ENCODE measurements at places on chromosomes 6 and 20.

- no peak for DNase-seq
Observed at GRCh38 chr6:93790981-93791380, 371.6 kb upstream of the EPHA7 start.

GRCh38 chr6:97914912-97915311 is 631.9 kb upstream of the MMS22L start:
- no peak for DNase-seq

- no peak for DNase-seq
Observed at GRCh38 chr20:25695532-25696370, 902 bp downstream of the ZNF337 start.

GRCh38 chr6:17292600-17293133 is 11.5 kb downstream of the RBM24 start:
- no peak for DNase-seq

- no peak for DNase-seq
Observed at GRCh38 chr6:24864343-24864742, 65.6 kb upstream of the ARMH2 start.

DNA sequence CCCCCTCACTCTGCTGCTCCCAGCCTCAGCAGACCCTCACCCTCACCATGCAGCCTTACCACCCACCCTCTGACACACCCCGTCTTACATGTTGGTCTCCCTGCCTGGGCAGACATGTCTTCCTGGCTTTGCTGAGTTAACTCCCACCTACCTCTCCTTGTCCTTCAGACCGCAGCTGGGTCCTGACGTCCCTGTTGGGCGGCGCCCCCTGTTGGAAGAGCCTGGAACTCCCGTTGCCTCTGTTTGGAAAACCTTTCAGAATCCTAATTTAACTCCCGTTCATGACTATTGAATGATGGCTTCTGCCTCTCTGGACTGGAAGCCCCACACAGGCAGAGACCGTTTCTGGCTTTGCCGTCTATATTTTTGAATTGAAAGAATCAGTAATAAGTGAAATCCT is 245.1 kb downstream of the MYLK4 start:
- DNase-seq, result no peak

DNA sequence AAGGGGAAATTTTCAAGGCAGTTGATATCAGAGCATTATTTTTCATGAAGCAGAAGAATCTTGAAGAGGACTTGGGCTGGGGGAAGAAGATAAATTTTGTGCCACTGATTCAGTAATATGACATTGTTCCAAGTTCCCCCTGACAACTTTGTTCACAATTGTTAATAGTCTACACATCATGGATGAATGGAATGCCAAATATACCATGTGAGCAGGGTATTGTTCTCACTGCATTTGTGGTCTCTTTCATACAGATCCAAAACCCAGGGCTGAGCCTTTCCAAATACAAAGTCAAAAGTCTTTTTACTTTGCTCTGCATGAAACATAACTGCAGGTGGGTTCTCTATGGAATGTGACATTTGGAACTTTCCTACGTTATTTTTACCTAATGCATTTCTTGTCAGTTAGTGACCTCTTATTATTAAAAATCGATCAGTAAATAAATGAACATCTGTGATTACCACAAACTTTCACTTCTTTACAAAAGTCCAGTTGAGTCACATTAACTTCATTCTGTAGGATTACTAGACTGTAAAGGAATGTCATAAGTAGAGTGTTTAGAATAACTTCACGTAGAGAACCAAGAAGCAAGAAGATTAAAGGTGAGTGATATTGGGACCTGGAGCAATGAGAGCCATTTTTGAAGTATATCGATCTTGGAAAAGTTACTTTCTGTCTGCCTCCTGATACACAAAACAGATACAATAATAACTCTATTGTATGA is 100.9 kb downstream of the RCAN2 start:
- no peak for DNase-seq

- no peak for DNase-seq
Observed at GRCh38 chr6:21933351-21933750, 339.8 kb downstream of the SOX4 start.

- no peak for DNase-seq
Observed at GRCh38 chr6:133954657-133955576, 1.9 kb downstream of the TBPL1 start.

DNA sequence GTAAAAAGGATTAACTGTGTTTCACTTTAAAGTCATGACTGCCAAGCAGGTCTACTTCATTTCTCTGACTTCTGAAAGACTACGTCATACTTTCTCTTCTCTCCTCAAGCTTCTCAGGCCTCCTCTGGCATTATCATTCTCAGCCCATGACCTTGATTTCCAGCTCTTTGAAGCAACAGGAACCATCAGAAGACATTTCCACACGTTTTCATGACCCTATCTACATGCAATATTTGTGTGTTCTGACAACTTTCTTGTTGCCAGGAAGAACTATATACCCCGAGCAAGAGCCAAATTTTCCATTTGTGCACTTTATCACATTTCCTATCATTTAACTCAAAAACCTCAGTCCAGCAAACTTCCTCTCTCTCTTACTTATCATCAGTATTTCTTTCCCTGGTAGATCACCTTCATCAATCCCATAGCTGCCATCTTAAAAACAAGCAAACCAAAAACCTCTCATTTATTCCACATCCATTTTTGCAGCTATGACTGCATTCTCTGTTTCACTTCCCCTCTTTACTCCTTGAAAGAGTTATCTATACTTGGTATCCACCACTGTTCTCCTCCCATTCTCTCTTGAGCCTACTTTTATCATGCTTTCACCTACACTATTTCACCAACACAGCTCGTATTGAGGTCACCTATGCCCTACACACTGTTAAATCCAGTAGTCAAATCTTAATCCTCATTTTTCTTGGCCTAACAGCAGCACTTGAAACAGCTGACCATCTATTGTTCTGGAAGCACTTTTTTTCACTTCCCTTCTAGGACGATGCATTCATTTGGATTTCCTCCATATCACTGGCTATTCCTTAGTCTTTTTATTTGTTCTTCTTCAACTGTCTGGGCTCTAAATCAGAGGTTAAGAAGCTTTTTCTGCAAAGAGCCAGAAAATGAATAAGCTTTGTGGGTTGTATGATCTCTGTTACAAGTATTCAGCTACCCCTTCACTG is 47.1 kb downstream of the STX7 start:
- DNase-seq, result no peak

DNA sequence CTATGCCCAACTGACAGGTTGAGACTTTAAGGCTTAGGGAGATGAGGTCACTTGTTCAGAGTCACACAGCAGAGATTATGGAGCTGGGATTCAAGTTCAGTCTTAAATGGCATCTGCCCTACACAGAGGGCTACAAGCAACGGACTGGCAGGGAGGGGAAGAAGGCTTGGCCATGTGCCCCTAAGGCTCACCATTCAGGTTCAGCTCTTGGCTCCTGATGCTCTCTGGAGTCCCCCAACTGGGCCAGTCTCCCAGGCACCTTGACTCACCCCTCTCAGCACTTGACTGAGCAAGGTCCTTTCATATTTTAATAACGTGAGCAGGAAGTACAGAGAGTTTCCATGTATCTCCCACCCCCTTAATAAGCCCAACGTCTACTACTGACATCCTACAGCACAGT is 71.4 kb upstream of the MAFB start:
- DNase-seq, result no peak

- DNase-seq, result no peak
Observed at GRCh38 chr20:38873050-38873581, 53.1 kb upstream of the FAM83D start.

GRCh38 chr6:138863321-138863720 is 67.4 kb downstream of the ECT2L start:
- DNase-seq, result no peak

GRCh38 chr6:89034586-89035251 is 45.8 kb upstream of the PNRC1 start:
- no peak for DNase-seq

DNA sequence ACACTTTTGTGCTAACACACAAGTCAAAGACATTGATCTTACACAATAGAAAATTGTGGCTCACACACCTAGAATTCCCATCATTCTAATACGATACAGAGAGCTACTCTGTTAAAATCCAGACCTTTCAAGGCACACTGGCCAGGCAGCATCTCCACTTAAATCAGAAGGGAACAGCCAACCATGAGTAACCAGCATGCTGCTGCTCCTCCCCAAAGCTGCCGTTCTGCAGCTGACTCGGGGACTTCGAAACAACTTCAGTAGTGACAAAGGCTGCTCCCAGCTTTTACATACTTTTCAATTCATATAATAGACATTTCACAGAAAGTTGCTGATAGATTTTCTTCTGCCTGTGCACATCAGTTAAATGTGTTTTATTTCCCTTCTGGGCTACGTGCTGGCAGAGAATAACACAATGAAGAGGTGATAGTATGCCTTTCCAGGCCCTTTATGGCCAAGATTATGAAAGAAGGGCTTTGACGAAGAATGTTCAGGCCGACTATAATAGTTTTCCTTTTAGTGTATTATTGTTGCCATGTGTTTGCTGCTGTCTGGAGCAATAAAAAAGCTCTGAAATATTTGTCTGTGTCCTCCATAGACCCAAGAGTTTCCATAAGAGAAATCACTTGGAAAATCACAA is 159.0 kb downstream of the GMDS start:
- DNase-seq, result no peak

- peak; percentile 14 for DNase-seq
Observed at GRCh38 chr6:34152042-34152524, 6.2 kb upstream of the GRM4 start.

GRCh38 chr6:75608956-75609533 is 7.4 kb downstream of the SENP6 start:
- DNase-seq, result no peak

GRCh38 chr20:47063407-47063806 is 168.8 kb downstream of the EYA2 start:
- no peak for DNase-seq

DNA sequence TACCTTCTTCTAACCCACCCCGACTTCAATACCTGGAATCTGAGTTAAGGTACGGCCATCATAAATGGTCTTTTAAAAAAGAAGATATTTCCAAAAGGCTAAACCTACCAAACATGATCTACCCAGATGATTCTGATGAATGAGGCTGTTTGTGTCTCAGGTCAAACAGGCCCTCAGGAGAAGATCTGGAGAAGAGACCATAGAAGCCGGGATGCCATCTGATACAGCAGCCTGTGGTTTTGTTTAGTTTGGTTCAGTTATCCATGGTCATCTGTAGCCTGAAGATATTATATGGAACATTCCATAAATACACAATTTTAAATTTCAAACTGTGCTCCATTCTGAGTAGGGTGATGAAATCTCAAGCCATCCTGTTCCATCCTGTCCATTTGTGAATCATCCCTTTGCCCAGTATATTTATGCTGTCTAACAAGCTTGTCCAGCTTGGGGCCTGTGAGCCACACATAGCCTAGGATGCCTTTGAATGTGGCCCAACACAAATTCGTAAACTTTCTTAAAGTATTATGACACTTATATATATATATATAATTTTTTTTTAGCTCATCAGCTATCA is 4.0 kb upstream of the CAP2 start:
- no peak for DNase-seq

DNA sequence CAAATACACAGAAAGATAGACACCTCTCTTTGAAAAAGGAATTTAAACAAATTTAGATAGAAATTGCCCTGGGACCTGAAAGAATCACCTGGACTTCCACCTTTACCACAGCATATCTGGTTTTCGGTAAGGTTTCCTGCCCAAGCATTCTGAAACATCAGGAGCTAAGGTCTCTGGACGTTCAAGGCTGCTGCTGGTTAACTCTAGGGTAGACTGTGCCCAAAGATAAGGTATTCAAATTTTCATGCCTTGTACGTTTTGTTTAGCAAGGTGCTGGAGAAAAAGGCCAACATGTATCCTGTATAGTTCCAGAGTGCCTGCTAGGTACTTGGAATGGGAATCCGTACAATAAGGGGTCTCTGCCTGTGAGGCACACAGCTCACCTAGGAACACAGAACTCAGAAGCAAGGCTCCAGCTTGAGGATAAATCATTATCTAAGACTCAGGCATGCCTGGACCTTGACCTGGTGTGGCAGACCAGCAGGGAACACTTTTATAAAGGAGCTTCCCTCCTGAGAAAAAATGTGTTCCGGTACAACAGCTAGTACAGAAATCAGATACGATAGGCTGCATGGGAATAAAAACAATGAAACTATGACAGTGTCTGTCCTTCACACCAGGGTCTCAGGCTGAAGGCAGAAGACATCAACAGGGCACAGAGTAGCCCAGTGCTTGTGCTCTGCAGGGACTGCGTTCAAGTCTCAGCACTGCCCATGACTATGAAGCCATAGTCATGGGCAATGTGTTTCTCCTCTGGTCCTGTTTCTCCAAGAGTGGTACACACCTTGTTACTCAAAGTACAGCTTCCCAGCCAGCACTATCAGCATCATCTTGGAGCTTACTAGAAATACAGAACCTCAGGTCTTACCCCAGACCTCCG is 70.4 kb downstream of the METTL24 start:
- no peak for DNase-seq

DNA sequence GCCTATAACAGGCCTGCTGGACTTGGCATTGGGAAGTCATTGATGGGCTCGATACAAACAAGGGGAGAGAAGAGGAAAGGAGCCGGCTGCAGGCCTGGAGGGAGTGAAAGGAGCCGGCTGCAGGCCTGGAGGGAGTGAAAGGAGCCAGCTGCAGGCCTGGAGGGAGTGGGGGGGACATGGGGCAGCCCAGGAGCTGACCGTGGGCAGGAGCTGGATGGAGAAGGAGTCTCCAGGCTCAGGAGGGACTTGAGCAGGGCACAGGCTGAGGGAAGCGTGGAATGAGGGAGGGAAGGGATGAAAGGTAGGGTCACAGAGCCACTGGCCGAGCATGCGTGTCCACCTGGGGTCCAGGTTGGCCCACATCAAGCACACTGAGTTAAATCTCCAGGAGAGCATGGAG is 32.0 kb downstream of the RPP40 start:
- DNase-seq, result no peak

DNA sequence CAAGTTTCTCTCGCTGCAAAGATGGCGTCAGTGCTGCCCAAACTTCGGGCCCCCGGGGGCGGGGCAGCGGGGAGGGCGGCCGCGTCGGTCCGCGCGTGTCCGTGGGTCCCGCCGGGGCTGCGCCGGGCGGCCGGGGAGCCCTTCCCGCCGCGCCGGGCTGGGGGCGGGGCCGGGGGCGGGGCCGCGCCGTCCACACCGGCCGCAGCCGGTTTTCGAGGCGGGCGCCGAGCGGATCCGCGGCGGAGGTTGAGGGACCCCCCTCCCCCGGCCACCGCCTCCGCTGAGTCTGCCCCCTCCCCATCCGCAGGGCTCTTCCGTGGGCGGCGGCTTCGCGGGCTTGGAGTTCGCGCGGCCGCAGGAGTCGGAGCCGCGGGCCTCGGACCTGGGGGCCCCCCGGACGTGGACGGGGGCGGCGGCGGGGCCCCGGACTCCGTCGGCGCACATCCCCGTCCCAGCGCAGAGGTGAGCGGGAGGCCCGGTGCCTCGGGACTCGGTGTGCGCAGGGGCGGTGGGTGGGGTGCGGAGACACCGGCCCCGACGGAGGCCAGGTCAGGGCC is 572 bp downstream of the SLC2A4RG start:
- no peak for DNase-seq

GRCh38 chr20:45672765-45673164 is 2.7 kb upstream of the WFDC11 start:
- no peak for DNase-seq

DNA sequence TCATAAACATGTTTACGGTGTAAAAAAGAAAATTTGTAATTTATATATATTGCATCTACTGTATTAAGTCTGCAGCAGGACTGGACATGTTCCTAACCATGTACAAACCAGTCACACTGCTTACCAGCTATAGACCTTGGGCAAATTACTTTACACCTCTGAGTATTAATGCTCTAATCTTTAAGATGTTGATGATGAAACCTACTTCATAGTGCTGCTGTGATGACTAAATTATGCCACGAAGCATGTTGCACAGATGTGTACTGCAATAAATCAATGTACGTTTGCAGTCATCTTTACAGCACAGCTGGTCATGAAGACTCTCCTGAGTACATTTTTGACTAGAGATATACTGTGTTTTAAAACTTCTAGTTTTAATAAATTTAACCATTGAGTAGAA is 42.6 kb downstream of the PRKN start:
- DNase-seq, result no peak
